ENCODE measurements at places on chromosomes 1 and 21. TPM values are rescaled to one million over a fixed set of nuclear protein-coding genes. Genes with fewer than 3 reads are reported as not detected.

GRCh38 chr1:173117108-173117633 is 66.4 kb upstream of the TNFSF18 start:
- H3K27ac ChIP-seq: no peak overlapping the region
- no peaks in the 10 kb centered on the region for H3K27me3 ChIP-seq
- no peak for DNase-seq
- H3K36me3 ChIP-seq: no peaks in the 10 kb centered on the region
- H3K4me3 ChIP-seq: no peak overlapping the region
- H3K4me1 ChIP-seq: peaks cover 10% of the 10 kb centered on the region

DNA sequence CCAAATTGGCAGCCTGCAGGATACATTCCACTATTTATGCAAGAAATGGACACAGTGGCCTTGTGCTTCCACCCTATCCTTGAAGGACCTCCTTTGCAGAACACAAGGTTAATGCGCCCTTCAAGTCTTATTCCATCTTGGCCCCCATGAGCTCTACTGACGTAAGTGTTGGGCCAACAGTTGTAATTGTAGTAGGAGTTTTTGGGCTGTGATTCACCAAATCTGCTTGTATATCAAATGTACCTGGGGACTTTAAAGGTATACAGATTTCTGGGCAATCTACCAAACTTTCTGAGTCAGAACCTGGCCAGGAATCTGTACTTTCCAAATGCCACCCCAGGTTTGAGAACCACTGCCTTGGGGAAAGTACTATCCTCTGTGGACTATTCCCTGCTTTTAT is 100.9 kb upstream of the MARK1 start:
- H3K4me3 ChIP-seq: no peak overlapping the region
- no peak for DNase-seq
- peaks cover 7% of the 10 kb centered on the region for H3K4me1 ChIP-seq
- no peak overlapping the region for H3K27ac ChIP-seq
- no peaks in the 10 kb centered on the region for H3K36me3 ChIP-seq
- H3K27me3 ChIP-seq: peaks cover 3% of the 10 kb centered on the region

DNA sequence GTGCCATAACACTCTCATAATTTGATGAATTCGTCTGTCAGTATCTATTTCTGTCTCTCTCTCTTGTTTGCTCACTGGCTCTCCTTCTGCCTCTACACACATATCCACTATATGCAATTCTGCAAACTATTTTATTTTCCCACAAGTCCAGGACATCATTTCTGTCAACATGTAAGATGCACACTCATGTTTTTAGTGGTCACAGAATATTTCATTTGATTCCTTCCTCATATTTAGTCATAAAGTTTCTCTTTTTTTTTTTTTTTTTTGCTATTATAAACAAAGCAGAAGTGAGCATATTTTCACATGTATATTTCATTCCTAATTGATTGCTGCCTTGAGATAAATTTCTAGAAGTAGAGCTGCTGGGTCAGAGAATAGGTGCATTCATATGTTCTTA is 165.3 kb downstream of the PGBD5 start:
- H3K36me3 ChIP-seq: peaks cover 5% of the 10 kb centered on the region
- no peaks in the 10 kb centered on the region for H3K4me1 ChIP-seq
- H3K4me3 ChIP-seq: no peak overlapping the region
- no peaks in the 10 kb centered on the region for H3K27me3 ChIP-seq

DNA sequence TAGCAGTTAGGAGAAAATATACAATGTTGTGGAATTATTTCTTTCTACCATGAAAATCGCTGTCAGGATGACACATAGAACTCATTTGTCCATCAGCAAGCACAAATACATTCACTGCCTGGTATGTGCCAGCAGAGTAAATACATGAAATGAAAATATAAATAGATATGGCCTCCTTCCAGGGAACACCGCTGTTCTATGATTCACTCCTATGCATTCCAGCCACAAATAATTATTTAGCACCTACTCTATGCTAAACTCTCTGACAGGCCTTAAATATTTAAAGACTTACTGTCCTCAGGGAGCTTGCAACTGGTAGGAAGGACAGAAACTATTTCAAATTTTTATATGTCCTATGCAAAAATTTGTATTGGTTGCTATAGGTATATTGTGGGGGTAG is 975.0 kb upstream of the NCAM2 start:
- no peaks in the 10 kb centered on the region for H3K27me3 ChIP-seq
- no peak overlapping the region for H3K4me3 ChIP-seq
- no peaks in the 10 kb centered on the region for H3K36me3 ChIP-seq
- H3K4me1 ChIP-seq: no peaks in the 10 kb centered on the region
- no peak overlapping the region for H3K27ac ChIP-seq

DNA sequence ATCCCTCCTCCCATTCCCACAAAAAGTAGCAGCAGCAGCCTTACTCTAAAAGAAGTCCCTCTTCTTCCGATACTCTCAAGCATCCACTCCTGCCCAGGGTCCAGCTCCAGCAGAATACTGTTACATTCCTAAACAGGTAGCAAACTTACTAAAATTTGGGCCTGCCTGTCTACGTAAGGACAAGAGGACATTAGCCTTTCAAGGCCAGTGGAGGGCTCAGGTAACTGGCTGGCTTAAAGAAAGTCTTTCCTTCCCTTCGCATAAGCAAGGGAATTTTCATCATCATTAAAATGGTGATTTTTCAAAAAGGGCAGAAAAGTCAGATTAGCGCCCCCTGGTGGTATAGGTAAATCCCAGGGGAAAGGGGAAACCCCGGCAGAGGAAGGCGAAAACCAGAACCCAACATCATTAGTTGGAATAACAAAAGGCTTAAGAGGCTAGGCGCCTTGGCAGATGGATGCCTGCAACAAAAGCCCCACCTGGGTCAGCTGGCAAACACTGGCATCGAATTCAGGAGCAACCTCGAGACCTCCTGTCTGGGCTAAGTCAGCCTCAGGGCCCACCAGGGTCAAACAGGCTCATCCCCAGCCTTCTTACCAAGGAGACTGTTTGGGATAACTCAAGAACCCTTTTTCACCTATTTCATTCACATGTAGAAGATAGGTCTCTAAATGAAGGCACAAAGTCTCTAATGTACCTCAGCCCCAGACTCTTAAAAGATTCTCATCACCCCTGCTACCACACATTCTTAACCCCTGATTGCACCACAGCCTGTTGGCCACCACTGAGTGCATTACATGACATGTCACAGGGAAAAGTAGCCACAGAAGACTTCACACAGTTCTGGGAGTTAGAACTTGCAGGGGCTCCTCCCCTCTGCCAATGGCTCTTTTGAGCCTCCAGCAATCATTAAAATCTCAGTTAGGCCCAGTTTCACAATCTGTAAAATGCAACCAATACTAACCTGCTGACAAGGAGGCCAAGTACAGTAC is 36.7 kb downstream of the ERI3 start:
- H3K27me3 ChIP-seq: no peaks in the 10 kb centered on the region
- no peak overlapping the region for H3K27ac ChIP-seq

The CD244 gene
- not detected for total RNA-seq

DNA sequence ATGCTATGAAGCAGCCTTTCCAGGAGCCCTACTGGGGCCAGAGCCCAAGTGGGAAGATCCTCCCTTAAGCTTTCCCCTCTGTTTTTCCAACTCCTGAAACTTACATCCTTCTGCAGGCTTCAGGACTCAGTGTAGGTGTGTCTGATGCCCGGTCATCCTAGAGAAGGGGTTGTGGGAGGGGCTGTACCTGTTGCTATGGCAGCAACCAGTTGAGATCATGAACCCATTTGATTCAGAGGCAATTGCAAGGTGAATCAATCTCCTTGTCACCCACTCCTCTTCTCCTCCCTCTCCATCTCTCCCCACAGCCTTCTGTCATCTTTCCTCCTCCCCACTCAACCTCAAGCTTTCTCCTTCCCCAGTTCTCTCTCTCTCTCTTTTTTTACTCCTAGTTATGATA is 151.8 kb downstream of the CACNA1E start:
- H3K36me3 ChIP-seq: no peaks in the 10 kb centered on the region
- H3K27ac ChIP-seq: no peak overlapping the region
- no peak overlapping the region for H3K4me3 ChIP-seq
- no peaks in the 10 kb centered on the region for H3K4me1 ChIP-seq

The LEPROT gene
- 37.6 TPM for total RNA-seq

The INAVA gene
- total RNA-seq: 123 TPM

GRCh38 chr1:1755426-1755825 is 22.8 kb downstream of the NADK start:
- DNase-seq: no peak
- H3K4me1 ChIP-seq: no peaks in the 10 kb centered on the region
- no peak overlapping the region for H3K4me3 ChIP-seq

- H3K36me3 ChIP-seq: peaks cover 2% of the 10 kb centered on the region
- peaks cover 17% of the 10 kb centered on the region for H3K4me1 ChIP-seq
- H3K27ac ChIP-seq: no peak overlapping the region
- DNase-seq: no peak
Observed at GRCh38 chr1:230919207-230919606, 50.9 kb upstream of the C1orf198 start.

GRCh38 chr1:146051452-146051851 is 29.9 kb upstream of the HJV start:
- H3K4me3 ChIP-seq: peak overlapping the region; percentile 45
- no peaks in the 10 kb centered on the region for H3K36me3 ChIP-seq
- peaks cover 32% of the 10 kb centered on the region for H3K4me1 ChIP-seq
- no peaks in the 10 kb centered on the region for H3K27me3 ChIP-seq

DNA sequence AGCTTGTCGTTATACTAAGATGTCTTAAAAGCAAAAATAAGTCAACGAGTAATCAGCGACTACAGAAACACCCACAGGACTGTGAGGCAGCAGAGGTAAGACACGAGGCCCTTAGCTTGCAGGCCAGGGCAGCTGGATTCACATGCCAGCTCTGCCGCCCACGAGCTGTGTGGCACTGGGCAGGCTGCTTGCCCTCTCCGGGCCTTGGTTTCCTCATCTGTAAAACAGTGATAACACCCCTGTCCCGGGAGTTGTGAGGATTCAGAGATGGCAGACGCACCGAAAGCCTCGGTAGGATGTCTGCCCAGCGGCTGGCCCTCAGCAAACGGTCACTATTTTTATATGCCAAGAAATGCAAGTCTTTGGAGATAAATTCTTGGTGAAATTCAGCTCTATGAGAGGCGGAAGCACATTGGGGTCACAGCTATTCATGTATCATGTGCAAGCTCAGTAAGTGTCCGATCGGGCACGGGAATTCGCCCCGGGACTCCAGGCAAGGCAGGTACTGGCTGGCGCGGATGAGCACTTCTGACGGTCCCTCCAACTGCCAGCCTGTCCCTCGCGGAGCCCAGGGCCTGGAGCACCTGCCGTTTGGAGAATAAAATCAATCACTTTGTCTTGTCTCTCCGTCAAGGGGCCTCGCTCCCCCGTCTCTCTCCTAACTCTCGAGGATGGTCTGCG is 1.1 kb downstream of the C2CD2 start:
- H3K36me3 ChIP-seq: no peaks in the 10 kb centered on the region
- peak overlapping the region; percentile 64 for H3K4me3 ChIP-seq
- no peak for DNase-seq
- no peaks in the 10 kb centered on the region for H3K27me3 ChIP-seq
- H3K27ac ChIP-seq: no peak overlapping the region

DNA sequence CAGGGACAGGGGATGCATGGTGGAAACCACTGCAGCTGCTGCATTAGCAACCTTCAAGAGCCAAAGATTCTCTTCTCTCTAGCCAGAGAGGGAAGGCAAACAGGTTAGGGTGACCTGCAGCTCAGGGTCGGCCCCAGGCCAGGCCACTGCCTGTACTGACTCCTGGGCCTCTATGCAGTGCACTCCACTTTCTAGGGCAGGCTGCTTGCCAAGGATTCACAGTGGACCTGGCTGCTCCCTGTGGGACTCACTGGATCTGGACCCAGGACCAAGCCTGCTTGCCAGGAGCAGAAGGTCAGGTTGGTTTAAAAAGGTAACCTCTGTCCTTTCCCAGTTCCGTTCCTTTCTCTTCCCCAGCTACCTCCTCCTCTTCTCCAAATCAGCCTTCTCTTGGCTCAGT is 52.4 kb downstream of the HIVEP3 start:
- no peak overlapping the region for H3K4me3 ChIP-seq
- DNase-seq: no peak
- H3K4me1 ChIP-seq: no peaks in the 10 kb centered on the region
- H3K27ac ChIP-seq: no peak overlapping the region

- DNase-seq: peak; percentile 25
- no peak overlapping the region for H3K4me3 ChIP-seq
- H3K27me3 ChIP-seq: no peaks in the 10 kb centered on the region
- H3K27ac ChIP-seq: no peak overlapping the region
- H3K36me3 ChIP-seq: no peaks in the 10 kb centered on the region
Observed at GRCh38 chr1:204294357-204294756, 65.4 kb downstream of the PLEKHA6 start.

GRCh38 chr1:2815551-2815950 is 14.1 kb upstream of the TTC34 start:
- no peaks in the 10 kb centered on the region for H3K4me1 ChIP-seq
- no peak for DNase-seq
- H3K27ac ChIP-seq: no peak overlapping the region

- H3K4me3 ChIP-seq: no peak overlapping the region
- peak; percentile 47 for DNase-seq
- H3K27me3 ChIP-seq: no peaks in the 10 kb centered on the region
Observed at GRCh38 chr1:194342484-194343262, 1156.3 kb upstream of the B3GALT2 start.

DNA sequence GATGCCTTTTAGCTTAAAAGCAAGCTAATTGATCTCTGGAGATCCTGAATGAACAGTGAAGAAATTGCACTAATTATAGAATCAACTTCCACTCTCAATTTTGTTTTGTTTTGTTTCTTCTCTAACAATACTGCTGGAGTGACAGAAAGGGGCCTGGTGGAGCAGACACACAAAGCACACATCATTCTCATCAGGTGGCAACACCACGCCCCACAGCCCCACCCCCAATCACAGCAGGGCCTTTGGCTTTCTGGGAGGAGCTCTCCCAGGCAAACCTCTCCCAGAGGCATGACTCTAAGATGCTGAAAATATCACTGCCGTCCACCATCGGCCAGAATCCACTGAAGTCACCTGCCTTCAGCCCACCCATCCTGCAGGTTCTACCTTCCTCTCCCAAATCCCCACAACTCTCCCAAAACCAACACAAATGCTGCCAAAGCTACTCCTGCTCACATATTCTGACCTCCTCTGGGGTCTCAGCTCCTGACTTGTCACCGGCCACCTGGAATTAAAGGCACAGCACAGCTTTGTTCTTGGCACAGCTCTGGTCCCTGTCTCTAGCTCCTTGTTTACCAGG is 120.7 kb downstream of the GRIK3 start:
- no peak for DNase-seq
- no peaks in the 10 kb centered on the region for H3K4me1 ChIP-seq
- no peak overlapping the region for H3K27ac ChIP-seq
- no peaks in the 10 kb centered on the region for H3K36me3 ChIP-seq
- no peaks in the 10 kb centered on the region for H3K27me3 ChIP-seq

The HES4 gene
- total RNA-seq: 53.8 TPM

GRCh38 chr21:41675574-41675973 is 91.3 kb downstream of the RIPK4 start:
- H3K27ac ChIP-seq: no peak overlapping the region
- no peak for DNase-seq
- H3K36me3 ChIP-seq: no peaks in the 10 kb centered on the region
- no peak overlapping the region for H3K4me3 ChIP-seq

GRCh38 chr1:109840011-109840629 is 70.5 kb upstream of the CSF1 start:
- no peak overlapping the region for H3K4me3 ChIP-seq
- DNase-seq: no peak
- no peaks in the 10 kb centered on the region for H3K4me1 ChIP-seq
- H3K36me3 ChIP-seq: no peaks in the 10 kb centered on the region
